NCI-H2107 (cell line): ENCODE measurements at places on chromosomes 7 and 10.

GRCh38 chr7:94426980-94427875, 32.5 kb downstream of the COL1A2 start:
- no peak for DNase-seq

GRCh38 chr10:47079204-47079580, 168.0 kb downstream of the PTPN20 start:
- no peak for DNase-seq

DNA sequence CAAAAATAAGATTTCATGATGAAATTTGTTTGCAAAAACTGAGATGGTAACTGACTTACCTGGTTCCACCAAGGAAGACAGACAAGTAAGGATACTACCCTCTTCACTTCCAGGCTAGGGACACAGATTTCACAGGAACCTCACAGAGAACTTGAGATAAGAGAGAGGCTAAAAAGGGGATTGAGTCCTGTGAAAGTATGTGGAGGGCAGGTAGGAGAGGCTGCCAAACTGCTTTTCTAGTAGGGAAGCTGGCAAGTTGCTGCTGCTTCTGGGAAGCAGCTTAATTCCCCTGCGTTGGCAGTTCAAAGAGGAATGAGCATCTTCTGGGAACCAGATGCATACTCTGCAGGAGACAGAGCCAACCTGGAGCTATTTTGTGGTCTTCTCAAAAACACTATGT, 841.6 kb downstream of the CCSER2 start:
- no peak for DNase-seq

DNA sequence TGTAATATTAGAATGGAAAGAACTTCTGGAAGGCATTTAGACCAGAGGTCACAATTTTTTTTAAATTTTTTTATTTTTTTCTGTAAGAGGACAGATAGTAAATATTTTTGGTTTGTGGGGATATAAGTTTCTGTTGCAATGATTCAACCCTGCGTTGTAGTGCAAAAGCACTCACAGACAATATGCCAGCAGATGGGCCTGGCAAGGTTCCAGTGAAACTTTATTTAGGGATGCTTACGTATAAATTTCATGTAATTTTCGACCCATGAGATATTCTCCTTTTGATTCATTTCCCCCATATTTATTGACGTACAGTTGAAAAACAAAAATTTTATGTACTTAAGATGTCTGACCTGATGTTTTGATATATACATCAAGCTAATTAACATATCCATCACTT, 72.8 kb upstream of the NMT2 start:
- no peak for DNase-seq

- no peak for DNase-seq
Observed at GRCh38 chr7:29105191-29105590, 41.1 kb downstream of the CPVL start.

DNA sequence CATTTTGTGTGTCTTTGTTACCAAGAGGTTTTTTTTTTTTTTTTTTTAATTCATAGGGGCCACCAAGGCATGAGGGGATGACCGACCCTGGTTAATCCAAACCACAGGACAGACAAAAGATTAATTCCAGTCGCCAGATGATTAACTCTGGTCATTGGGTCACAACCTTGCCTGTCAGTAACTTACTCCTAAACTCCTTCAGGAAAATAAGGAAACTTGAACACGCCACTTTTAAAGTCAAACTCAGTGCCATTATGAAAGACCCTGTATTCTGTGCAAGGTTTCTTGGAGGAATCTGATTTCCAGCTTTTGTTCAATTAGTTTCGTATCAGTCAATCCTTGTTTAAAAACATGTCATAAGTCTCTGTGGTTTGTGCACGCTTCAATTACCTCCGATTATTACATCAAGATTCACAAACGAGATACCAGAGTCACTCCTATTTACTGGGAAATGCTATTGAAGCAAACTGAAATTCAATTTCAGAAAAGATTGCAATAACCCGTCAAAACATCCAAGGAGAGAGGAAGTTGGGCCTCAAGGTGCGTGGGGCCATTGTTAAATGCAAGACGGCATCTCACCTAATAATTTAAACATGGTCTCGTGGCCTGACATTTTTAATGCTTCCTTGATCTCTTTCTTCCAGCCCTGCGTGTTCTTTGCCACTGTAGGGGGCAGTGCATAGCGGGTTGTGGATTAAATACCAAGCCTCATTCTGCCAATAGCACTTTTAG, 44.0 kb downstream of the NRP1 start:
- no peak for DNase-seq

DNA sequence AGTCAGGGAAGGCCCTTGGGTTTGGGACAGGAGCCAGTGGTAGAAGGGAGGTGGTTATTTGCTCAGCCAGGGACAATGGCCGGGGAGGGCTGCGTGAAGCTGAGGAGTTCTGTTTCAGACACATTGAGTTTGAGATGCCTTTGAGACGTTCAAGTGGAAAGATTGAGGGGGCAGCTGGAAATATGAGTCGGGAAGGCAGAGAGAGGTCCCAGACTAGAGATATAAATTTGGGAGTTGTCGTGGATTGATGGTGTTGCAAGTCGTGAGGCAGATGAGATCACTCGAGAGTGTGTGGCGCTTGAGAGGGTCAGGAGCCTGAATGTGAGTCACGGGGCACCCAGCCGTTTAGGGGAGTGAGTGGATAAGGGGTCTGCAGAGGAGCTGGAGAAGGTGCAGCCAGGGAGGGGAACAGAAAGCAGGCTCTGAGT, 73.3 kb downstream of the ZMIZ1 start:
- DNase-seq = no peak

DNA sequence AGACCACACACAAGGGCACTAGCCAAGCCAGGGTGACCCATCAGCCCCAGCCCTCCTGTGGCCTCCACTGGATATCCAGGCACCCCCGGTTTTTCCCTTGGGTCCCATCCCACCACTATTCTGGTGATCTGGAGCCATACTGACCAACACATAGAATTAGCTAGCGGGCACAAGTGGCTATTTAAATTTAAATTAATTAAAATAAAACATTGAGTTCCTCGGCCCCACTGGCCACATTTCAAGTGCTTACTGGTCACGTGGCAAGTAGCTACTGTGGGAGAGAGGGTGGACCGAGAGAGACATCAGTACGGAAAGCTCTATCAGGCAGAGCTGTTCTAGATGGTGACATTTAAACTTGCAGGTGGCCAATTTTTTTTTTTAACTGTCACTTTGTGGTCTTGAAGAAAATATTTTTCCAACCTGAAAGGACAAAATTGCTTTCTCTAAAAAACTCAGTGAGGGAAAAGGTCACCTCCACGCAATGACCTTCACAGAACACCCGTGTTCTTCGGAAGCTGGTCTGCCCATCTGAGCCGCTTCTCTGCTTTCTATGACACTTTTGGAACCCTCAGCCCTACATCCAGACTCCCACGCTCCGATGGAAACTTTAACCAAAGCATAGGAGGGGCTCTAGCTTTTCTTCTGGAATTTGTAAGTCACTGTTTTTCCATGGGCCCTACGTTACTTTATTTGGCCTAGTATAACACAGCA, 30.0 kb downstream of the HIPK2 start:
- DNase-seq = no peak

GRCh38 chr10:125001313-125002046, 59.6 kb downstream of the ZRANB1 start:
- DNase-seq = no peak

- no peak for DNase-seq
Observed at GRCh38 chr10:33539116-33539515, 204.6 kb upstream of the NRP1 start.

GRCh38 chr7:106744563-106745091, 83.7 kb upstream of the CCDC71L start:
- no peak for DNase-seq

- no peak for DNase-seq
Observed at GRCh38 chr10:44673245-44673983, 237.7 kb upstream of the TMEM72 start.

DNA sequence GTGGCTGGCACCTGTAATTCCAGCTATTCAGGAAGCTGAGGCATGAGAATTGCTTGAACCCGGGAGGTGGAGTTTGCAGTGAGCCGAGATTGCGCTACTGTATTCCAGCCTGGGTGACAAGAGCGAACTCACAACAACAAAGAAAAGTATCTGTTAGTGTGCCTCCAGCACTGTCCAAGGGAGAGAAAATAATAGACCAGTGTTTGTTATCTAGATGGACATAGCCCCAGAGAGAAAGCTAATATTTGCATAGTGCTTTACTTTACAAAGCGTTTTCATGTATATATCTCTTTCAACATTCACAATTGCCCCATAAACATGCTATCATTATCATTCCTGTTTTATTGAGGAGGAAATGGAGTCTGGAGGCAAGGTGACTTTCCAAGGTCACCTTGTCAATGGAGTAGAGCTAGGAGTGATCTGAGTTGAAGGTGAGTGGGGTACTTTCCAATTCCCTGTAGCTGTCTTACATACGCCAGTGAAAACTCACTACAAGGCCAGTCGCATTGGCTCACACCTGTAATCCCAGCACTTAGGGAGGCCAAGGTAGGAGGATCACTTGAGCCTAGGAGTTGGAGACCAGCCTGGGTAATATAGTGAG, 49.7 kb upstream of the KIF5B start:
- DNase-seq = no peak

GRCh38 chr10:18647945-18648344, 3.4 kb downstream of the NSUN6 start:
- DNase-seq = no peak

DNA sequence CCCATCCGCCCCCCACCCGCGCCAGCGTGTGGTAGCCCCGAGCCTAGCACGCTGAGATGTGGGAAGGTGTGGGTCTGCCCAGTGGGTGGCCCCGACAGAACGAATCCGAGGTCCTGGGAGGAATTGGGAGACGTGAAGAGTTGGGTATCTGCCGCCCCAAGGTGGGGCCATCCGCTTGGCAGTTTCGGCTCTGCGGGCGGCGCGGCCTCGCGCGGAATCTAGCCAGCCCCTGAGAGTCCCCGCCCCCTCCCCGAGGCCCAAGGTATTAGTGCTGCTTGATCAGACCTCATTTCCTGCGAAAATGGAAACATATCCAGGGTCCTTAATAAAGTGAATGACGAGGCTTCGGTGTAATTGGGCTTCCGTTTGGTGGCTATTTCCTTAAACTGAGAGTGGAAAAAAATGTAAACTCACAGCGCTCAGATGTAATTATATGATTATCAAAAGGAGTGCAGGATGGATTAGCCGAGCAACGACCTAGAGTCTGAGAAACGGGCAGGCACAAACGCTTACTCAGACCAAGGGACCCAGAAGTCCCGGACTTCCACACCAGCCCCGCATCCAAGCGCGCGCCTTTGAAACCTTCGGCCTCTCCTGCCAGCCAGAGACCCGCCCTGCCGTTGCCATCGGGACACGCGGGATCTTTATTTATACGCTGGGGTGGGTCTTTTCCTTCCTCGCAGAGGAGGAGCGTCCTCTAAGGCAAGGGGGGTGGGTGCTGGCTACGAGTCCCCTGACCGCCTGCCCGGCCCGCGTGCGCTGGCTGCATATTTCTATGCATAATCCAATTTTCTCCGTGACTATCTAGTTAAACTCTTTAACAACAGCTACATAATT, 12.8 kb downstream of the LBX1 start:
- DNase-seq = no peak

DNA sequence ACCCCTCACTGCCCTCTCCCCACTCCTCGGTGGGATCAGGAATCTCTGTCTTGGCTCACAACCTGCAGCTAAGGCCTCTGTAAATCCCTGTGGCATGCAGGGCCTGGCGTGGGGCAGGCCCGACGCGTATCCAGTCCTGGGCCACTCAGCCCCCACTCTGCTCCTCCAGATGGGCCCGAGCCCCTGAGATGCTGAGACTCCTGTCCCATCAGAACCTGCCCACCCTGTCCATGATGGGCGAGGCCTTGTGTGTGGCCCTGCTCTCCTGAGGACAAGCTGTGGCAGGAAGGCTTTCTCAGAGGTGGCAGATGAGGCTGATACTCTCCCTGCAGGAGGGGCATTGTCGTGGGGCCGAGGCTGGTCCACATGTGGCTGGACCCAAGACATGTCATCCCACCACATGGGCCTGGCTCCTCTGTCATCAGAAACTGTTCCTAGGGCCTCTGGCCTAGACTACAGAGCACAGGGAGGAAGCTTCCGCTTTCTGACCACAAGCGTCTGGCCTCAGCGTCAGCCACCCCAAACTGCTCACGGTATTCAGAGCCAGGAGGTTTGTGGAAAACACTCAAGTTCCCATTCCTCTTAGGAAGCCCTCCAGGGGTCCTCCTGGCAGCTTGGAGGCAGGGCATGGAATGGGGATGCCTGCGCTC, 6.0 kb downstream of the ALOX5 start:
- DNase-seq = no peak

GRCh38 chr7:100132126-100132525, 5.4 kb downstream of the MBLAC1 start:
- no peak for DNase-seq

GRCh38 chr7:122883049-122883680, 3.1 kb downstream of the CADPS2 start:
- no peak for DNase-seq

GRCh38 chr10:59687657-59688056, 22.0 kb downstream of the SLC16A9 start:
- no peak for DNase-seq

DNA sequence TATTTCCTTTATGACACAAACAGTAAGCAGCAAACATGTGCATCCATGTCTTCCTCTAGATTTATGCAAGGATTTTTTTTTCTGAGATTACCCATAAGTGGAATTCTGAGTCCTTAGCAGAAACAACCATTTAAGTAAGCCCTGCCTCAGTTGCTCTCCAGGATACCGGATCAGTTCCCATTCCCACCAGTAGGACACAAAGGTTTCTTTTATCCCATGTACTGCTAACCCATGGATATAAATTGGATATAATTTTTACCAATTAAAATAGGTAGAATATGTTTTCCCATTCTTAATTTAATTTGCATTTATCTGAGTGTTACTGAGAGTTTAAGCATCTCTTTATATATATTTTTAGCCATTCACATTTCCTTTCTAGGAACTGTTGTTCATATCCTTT, 280.9 kb downstream of the FGFR2 start:
- DNase-seq = no peak

GRCh38 chr7:98357751-98358161, 43.1 kb downstream of the BAIAP2L1 start:
- no peak for DNase-seq

- DNase-seq = no peak
Observed at GRCh38 chr7:28549998-28550397, 137.7 kb downstream of the CREB5 start.

GRCh38 chr10:70461397-70462348, 16.9 kb upstream of the PALD1 start:
- DNase-seq = no peak

- DNase-seq = no peak
Observed at GRCh38 chr7:115491744-115492380, 538.7 kb downstream of the TFEC start.

DNA sequence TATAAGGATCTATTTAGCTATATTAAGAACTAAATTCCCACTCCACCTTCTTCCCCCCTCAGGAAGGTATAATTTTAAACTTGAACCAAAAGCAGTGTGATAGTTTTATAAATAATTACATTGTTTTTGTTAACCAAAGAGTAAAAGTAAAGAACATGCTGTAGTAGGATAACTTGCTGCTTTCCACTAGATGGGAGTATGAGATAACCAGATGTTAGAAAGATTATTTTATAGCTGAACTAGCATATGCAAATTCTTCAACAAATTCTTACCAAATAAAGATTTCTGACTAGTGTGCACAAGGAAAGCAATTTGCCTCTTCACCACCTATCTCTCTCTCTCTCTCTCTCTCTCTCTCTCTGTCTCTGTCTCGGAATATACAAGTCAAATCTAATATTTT, 31.8 kb downstream of the TES start:
- no peak for DNase-seq

- DNase-seq = no peak
Observed at GRCh38 chr7:21131897-21132296, 296.0 kb upstream of the SP4 start.

- DNase-seq = no peak
Observed at GRCh38 chr7:149245744-149246143, 6.3 kb downstream of the ZNF212 start.

GRCh38 chr7:12552876-12553275, 17.6 kb upstream of the SCIN start:
- no peak for DNase-seq
